ENCODE measurements at places on chromosomes 2 and 18.

- no peak for DNase-seq
Observed at GRCh38 chr2:150134223-150134857, 353.1 kb downstream of the RND3 start.

DNA sequence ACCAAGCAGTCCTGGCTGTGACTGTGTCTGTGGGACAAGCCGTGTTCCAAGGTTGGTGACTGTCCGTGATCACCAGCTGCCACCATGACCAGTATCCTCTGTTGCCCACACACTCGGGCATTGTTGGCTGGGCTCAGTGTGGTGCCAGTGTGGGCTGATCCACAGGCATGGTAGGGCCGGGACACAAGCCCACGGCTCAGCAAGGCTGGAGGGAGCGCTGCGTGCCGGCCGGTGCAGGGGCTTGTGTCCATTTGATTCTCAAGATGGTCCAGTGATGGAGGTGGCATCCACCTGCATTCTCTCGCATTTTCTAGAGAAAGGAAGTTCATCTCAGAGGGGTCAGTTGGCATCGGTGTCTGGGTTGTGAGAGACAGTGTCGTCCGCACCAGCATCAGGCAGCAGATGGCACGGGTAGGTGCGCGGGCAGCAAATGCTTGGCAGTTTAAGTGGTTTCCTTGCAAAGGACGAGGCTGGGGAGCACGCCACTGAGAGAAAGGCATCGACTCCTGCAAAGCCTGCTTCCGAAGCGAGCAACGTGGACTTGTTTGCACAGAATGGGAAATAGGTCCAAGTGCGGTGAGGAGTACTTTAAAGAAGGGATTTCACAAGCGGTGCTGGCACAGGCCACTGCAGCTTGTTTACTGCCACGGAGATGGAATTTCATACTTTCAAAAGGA, 20.9 kb downstream of the TWIST2 start:
- DNase-seq: no peak

GRCh38 chr2:15623898-15624541, 32.4 kb downstream of the DDX1 start:
- DNase-seq: no peak

- DNase-seq: no peak
Observed at GRCh38 chr2:97651114-97651513, 5.3 kb downstream of the COX5B start.

DNA sequence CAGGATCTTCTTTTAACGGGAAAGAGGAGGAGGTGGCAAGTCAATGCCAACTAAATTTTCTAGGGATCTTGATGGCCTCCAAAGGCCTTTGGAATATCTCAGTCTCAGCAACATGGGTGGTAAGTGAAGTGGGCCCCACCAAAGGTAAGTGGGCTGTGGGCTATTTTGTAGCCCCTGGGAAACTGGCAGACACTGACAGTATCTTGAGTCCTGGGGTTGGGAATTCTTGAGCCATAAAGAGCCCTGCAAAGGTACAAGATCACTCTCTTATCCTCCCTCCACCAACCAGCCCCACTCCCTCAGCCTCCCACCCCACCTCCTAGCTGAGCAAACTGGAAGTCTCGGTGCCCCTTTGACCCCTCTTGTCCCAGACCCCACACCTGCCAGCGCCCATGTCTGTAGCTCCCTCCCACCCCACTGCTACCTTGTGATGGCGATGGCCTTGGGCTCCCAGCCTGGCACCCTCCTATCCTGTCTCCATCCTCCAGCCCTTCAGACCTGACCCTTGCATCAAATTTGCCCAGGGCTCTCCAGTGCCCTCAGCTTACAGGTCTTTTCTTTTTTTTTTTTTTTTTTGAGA, 8.5 kb downstream of the ATP6V1B1 start:
- DNase-seq: no peak

Measured in activated T-helper 2 cell treated with anti-CD3 and anti-CD28 coated beads, Interferon-gamma antibody, Interleukin-2, Interleukin-4, amounts not matched to agents 10 μg/mL and 5 μg/mL and 100 μg/mL, durations not matched to agents 14 hours and 24 hours and 36 hours (primary cell).